Stimulated activated CD8-positive, alpha-beta memory T cell treated with anti-CD3 and anti-CD28 coated beads, Interleukin-7, amount 100 ng/mL, for 48 hours (primary cell): ENCODE measurements at places on chromosomes 2 and 18.

DNA sequence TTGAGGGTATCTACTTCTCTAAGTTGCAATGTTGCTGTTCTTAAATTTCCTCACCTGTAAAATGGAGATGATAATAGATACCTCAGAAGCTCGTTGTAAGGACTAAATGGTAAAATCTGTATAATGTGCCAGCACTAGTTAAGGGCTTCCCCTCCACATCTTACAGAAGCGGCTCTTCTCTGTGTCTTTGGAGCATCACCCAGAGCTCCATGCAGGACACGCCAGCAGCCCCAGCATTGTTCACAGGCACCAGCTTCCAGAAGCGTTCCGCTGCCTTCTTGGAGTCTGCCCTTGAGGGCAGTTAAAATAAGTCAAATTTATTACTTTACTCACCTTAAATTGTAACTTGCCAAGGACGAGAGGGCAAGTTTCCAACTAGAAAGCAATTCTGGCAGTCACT is 5.8 kb downstream of the DCDC2C start:
- DNase-seq, result no peak

GRCh38 chr18:48947092-48947491 is 3.7 kb downstream of the SMAD7 start:
- DNase-seq, result no peak

- DNase-seq, result no peak
Observed at GRCh38 chr18:77316641-77317040, 67.0 kb downstream of the GALR1 start.

DNA sequence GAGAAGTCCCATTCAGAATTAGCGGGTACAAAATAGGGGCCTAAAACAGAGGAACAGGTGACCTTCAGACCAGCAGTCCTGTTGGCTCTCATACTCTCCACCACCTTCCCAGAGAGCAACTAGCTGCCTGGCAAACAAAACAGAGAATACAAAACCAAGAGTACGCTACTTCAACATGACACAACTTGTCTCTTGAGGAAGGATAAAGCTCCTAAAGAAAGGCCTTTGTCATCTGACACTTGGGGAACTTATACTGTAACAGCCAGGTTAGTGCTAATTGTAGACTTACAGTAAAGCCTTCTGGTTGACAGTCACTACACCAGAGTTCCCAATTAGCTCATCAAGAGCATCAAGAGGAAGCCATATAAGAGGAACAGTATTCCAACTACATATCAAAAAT is 282.1 kb upstream of the NT5C1B start:
- no peak for DNase-seq

DNA sequence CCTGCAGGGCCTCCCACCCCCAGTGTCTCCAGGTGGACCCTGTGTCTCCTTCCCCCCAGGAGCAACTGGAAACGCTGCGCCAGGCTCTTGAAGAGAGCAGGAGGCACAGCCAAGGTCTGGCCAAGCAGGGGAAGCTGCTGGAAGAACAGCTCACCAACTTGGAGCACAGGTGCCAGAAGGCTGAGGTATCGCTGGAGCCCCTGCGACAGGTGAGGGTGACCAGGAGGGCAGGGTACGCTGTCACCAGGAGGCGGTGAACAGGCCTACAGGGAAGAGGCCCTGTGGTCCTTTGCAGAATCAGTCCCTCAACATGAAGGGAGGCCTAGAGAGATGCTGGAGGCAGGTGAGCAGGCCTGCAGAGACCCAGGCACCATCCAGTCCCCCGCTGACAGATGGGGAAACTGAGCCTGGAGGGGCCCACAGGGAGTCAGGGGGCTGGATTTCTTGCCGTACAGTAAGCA is 15.6 kb upstream of the SNED1 start:
- DNase-seq, result no peak

- DNase-seq, result no peak
Observed at GRCh38 chr2:47008381-47009252, 93.0 kb upstream of the MCFD2 start.

DNA sequence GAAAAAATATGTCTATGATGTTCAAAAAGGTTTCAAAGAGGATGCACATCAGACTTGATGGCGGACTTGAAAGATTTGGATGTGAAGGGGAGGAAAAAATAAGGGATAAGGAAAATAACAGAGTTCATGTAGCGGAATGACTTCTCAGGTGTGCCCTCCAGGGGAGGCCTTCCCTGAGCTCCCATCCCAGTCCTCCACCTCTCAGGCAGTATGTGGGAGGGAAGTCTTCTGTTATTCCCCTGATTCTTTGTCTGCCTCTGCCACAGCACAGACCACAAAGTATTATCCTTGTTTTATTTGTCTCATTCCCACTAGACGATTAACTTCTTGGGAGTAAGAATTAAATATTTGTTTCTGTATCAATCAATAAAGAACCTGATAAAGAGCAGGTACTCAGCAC is 17.7 kb downstream of the COL5A2 start:
- DNase-seq, result no peak

DNA sequence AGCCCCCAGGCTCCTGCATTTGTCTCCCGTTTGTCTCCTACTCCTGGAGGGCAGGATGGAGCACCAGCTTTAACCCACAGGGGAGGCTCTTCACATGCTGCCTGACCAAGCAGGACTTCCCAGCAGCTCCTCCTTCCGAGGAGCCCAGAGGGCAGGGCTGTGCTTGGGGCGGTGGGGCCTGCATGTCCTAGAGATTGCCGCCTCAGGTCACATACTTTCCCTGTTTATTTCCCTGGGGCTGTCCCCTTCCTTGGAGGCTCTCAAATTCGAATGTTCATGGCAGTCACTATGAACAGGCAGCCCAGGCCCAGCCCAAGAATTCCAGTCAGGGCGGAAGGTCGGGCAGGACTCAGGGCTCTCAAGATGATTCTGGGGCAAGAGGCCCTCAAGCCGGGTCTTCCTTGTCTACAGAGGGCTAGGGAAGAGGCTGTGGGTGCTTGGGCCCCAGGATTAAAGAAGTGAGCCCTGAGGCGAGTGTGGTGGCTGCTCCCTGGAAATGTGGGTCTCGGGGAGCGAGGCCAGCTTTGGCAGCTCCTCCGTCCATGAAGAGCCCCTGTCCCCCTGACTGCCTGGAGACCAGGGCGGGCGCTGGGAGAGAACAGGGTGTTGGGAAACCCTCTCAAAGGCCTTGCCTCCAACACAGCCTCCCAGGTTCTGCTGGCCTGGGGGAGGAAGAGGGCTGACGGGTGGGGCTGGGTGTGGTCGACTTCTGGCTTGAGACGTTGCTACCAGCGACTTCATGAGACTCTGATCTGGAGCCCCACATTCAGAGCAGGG is 48.9 kb upstream of the HPCAL1 start:
- no peak for DNase-seq

- DNase-seq, result no peak
Observed at GRCh38 chr2:241193271-241193670, 4.8 kb downstream of the ANO7 start.

- no peak for DNase-seq
Observed at GRCh38 chr2:157172239-157172638, 85.3 kb upstream of the GALNT5 start.

GRCh38 chr2:223418604-223419199 is 183.5 kb downstream of the SCG2 start:
- no peak for DNase-seq

- no peak for DNase-seq
Observed at GRCh38 chr2:191152482-191153240, 1.9 kb upstream of the STAT4 start.

GRCh38 chr2:657766-658165 is 19.4 kb downstream of the TMEM18 start:
- no peak for DNase-seq

GRCh38 chr2:206392118-206392517 is 51.2 kb upstream of the ADAM23 start:
- DNase-seq, result no peak

GRCh38 chr2:37306024-37306423 is 18.6 kb downstream of the PRKD3 start:
- no peak for DNase-seq

DNA sequence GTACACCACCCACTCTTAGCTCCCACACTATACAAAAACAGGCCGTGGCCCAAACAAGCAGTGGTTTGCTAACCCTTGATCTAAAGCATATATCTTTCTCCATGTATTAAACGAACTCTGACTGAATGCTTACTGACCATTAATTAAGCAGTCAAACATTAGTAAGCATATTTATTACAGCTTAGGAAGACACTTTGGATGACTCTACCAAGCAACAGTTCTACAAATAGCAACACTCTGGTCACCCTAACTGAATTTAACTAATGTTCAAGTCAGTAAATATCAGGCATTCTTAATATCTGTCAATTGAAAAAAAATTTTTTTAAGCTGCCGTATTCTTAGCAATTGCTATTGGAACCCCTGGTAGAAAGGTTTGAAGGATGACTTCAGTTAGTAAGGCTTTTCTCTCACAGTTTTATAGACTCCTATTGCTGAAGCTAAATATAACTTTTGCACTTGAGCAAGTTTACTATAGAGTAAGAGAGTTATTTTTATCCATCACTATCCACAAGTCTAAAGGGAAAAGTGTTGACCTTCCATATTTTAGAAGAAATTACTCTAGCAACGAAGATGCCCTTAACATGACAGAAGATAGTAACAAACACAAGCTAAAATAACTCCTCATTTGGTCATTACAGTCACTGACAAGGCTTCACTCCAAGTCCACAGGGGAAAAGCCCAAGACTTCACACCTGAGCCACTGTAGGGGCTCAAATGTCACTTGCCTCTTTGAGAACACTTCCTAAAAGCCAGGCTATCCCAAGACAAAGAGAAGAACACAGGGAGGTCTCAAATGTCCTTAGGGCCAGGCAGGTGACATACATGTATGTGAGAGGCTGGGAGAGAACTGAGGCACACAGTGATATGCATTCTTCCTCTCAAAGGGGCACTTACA is 74.4 kb downstream of the RTN4 start:
- DNase-seq, result no peak

DNA sequence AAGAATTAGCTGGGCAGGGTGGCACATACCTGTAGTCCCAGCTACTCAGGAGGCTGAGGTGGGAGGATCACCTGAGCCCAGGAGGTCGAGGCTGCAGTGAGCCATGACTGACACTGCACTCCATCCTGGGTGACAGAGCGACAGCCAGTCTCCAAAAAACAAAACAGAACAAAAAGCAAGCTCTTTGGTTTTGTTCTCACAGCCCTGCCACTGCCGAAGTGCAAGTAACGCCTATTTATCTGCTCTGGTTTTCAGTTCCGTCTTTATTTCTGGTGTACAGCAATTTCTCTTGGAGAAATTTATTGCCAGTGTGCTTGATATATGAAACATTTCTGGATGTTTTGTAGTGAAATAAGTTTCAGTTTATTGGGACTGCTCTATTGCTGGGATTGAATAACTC is 61.9 kb downstream of the RAB10 start:
- DNase-seq, result no peak

- DNase-seq, result no peak
Observed at GRCh38 chr2:84817239-84817655, 63.6 kb downstream of the TRABD2A start.

- DNase-seq, result no peak
Observed at GRCh38 chr18:80167931-80168330, 58.9 kb downstream of the ADNP2 start.
